ENCODE measurements at places on chromosomes 3 and 15.

- DNase-seq, result no peak
Observed at GRCh38 chr3:54849360-54849759, 78.5 kb downstream of the LRTM1 start.

- no peak for DNase-seq
Observed at GRCh38 chr15:51160484-51160883, 65.8 kb upstream of the TNFAIP8L3 start.

DNA sequence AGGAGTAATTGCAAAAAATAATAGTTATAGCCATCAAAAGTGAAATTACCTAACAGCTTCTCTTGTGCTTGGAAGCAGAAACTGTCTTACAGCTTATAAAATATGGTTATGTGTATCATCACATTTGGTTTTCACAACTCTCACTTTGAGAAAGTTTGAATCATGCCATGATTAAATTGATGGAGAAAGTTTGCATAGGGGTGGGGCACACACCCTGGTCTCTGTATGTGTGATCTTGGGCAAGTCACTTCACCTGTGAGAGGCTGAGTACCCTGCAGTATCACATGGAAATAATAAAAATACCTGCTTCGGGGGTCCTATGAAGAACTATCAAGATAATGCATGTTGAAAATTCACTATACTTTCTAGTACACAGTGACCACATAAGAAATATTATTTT is 471.4 kb downstream of the RAP2B start:
- no peak for DNase-seq

DNA sequence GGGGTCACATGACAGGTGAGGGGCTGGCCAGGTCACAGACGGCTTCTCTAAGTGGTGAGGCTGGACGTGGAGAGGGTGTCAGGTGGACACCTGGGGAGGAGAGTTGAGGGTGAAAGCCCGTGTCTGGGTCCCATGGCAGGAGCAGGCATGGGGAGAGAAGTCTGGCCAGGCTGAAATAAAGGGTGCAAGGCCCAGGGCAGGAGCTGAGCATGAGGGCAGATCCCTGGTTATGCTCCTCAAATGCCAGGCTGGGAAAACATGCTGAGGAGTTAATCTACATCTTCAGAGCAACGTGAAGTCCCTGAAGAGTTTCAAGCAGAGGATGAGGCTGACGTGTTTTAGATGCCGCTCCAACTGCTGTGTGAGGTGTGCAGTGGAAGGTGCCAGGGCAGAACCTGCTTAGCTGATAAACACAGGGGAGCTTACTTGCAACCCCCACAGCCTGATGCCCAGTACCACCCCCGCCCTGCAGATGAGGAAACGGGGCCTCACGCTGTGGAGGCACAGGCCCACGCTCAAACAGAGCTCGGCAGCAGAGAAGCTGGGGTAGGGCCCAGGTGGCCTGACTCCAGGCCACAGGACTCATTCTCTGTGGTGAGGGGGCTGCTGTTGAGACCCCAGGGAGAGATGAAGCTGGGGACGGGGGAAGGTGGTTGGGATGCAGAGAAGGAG is 40.5 kb downstream of the HCN4 start:
- DNase-seq, result no peak

- DNase-seq, result no peak
Observed at GRCh38 chr15:98347866-98348265, 300.5 kb upstream of the IGF1R start.

GRCh38 chr3:193830791-193831191 is 237.8 kb downstream of the OPA1 start:
- no peak for DNase-seq

GRCh38 chr3:157816296-157816695 is 289.9 kb downstream of the SHOX2 start:
- DNase-seq, result no peak

GRCh38 chr3:171274222-171274621 is 186.0 kb downstream of the TNIK start:
- DNase-seq, result no peak

DNA sequence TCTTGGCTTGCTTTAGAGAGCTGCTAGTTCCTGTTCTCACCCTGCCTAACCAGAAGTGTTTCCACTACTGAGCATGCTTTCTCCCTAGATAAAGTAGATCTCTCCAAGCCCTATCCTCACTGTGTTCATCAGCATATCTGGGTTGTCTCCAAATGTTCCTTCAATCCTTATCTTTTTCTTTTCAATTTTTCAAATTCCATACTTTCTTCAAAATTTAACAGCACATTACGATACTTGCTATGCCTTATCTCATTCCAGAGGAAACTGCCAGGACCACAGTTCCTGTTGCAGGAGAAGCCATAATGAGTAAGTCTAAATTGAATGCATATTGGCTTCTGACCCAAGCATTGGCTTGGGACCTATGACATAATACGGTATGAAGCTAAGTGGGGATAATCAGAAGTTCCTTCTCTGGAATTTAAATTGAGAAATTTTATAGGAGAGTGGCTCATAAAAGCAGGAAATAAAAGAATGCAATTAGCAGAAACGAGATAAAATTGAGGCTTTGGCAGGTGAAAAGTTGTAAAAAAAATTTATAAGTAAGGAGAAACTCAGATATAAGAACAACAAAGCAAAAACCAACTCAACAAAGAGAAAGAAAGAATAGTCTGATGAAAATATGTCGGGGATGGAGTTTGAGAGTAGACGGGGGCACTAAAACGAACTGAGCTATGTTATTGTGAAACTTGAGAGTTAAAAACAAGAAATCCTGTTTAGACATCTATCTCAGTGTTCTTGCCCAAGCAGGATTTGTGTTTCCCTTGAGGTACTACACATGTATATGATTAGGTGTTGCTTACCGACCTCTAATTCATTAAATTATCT is 631.7 kb upstream of the CCDC54 start:
- DNase-seq, result no peak

GRCh38 chr3:16604433-16604832 is 790 bp downstream of the DAZL start:
- no peak for DNase-seq

DNA sequence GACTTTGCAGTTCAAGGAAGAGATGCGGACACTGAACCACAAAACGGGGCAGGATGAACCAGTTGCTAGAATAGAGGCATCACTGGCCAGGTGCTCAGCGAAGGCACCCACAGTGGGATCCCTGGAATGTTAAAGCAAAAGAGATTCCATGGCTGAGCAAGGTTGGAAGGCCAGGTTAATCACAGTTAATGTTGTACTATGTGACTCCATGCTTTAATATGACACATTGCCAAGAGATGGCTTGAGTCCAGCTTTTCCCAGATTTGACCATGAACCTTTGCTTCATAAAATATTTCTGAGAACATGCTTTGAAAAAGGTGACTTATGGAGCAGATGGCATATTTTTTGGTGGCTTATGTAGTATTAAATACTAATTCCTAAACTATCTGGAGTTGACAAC is 76.2 kb upstream of the CMTM7 start:
- no peak for DNase-seq

- no peak for DNase-seq
Observed at GRCh38 chr3:10417847-10418246, 87.5 kb downstream of the ATP2B2 start.

GRCh38 chr3:151837057-151837456 is 23.1 kb downstream of the AADAC start:
- no peak for DNase-seq

DNA sequence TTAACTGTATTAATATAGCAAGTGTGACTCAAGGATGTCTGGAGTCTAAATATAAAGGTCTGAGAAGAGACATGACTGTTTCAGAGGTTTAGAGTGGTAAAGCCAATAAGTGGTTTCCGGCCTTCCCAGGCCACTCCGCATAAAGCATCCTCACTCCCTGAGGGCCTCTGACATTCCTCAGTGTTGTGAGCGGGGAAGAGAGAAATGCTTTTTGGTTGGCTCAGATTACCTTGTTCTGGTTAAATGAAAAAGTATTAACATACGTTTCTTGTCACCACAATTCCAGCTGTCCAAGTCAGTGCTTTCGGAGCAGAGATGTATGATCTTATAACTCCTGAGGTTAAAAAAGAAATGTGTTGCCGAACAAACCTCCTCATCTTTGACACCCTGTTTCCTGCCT is 103.8 kb downstream of the RBMS3 start:
- DNase-seq, result no peak

DNA sequence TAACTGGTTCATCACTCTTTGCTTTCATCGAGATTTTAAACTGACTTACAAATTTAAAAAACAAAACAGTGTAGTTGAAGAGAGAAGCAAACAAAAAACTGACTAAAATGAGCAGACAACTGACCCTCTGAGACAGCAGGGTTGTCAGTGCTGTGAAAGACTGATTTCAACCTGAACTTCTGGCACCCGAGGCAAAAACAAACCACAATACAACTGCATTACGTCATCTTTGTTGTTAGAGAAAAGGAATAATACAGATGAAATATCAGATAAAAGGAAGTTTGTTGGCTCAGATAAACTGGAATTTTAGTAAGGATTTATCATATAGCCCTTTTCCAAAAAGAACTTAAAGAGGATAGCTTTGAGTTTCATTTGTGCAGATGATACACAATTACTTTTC is 51.1 kb downstream of the PARP15 start:
- DNase-seq, result no peak

All from stimulated activated CD8-positive, alpha-beta memory T cell treated with anti-CD3 and anti-CD28 coated beads, Interleukin-7, amount 100 ng/mL, for 1 hour (primary cell).